ENCODE measurements at places on chromosomes 11 and 22.

- DNase-seq = no peak
Observed at GRCh38 chr11:57903441-57904123, 120.1 kb upstream of the OR9Q1 start.

GRCh38 chr11:61683961-61684869 lies 4.0 kb downstream of the DAGLA start:
- DNase-seq = no peak

GRCh38 chr11:118895093-118896039 lies 11.7 kb downstream of the CXCR5 start:
- no peak for DNase-seq

GRCh38 chr22:29473001-29473400 lies 7.0 kb upstream of the NEFH start:
- DNase-seq = no peak

DNA sequence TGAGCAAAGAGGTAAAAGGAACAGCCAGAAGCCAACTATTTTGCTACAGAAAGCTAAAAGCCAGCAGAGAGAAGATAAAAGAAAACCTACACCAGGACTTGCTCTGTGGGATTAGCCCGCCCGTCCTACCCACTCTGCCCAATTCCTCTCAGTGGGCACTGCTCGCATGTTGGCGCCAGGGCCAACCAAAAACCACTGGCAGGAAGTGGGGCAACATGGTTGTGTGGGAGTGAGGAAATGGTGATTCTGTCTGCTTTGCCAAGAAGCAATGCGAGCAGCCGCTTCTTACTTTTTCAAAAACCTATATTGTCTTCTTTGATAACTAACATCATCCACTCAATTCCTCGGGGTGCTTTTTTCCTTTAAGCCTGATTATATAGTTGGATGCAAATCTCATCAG lies 14.2 kb upstream of the APOA1 start:
- DNase-seq = no peak

GRCh38 chr11:44883277-44883676 lies 67.4 kb downstream of the TP53I11 start:
- DNase-seq = no peak

DNA sequence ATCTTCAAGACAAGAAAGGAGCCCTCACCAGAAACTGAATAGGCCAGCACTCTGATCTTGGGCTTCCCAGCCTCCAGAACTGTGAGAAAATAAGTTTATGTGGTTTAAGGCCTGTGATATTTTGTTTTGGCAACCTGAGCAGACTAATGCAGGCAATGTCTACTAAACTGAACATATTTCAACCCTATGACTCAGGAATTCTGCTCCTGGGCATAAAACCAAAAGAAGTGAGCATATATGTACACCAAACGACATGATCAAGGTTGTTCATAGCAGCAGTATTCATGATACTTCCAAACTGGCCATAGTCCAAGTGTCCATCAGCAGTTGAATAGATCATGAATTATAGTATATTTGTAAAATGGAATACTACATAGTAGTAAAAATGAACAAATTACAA lies 29.0 kb downstream of the CSNK2A3 start:
- DNase-seq = no peak

- DNase-seq = no peak
Observed at GRCh38 chr11:828506-829175, 922 bp downstream of the CRACR2B start.

DNA sequence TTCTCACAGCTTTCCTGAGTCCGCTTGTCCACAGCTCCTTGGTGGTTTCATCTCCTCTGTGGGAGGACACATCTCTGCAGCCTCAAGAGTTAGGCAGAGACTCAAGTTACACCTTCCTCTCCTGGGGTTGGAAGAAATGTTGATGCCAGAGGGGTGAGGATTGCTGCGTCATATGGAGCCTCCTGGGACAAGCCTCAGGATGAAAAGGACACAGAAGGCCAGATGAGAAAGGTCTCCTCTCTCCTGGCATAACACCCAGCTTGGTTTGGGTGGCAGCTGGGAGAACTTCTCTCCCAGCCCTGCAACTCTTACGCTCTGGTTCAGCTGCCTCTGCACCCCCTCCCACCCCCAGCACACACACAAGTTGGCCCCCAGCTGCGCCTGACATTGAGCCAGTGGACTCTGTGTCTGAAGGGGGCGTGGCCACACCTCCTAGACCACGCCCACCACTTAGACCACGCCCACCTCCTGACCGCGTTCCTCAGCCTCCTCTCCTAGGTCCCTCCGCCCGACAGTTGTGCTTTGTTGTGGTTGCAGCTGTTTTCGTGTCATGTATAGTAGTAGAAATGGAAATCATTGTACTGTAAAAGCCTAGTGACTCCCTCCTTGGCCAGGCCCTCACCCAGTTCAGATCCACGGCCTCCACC lies 11.7 kb downstream of the RASD2 start:
- DNase-seq = no peak

GRCh38 chr22:37126383-37126782 lies 16.9 kb upstream of the TMPRSS6 start:
- DNase-seq = no peak

DNA sequence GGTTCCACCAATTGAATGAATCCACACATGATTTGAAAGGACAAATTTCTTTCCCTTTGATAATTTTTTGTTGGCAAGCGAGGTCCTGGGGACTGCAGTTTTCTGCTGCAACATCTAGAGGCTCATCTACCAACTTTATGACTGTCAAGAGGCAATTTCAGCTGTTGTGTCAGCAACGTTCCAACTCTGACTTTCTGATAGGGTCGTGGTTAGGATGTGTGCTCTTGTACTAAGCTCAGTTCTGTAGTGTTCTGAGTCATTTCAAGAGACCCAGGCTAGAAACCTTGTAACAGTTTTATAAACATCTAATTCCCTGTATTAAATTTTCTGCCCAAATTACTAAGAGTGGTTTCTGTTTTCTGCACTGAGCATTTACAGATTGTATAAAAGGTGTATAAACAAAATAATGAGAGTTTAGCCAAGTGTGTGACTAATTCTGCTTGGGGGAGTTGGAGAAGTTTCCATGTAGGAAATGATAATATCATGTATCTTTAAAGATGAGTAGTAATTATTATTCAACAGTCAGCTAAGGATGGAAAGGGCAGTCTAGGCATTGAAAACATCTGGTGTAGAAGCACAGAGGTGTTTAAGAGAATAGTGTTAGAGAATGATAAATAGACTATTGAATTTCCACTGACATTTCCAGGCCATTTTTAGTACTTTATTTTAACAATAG lies 72.2 kb downstream of the RBMXL2 start:
- DNase-seq = no peak

GRCh38 chr11:116122697-116123472 lies 618.7 kb upstream of the CADM1 start:
- DNase-seq = no peak

DNA sequence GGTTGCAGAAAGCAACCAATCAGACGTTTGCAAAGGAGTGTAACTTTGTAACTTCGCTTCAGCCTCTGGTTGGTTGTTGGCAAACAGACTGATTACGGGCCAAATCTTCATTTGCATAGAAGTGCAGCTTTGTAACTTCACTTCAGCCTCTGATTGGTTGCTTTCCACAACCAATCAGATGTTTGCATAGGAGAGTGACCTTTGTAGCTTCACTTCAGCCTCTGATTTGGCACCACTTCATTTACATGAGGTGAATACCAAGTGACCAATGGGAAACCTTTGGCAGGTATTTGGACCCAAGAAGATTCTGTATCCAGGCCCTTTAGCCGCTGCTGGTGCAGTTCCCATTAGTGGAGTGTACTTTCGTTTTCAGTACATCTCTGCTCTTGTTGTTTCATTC lies 16.0 kb downstream of the USP47 start:
- no peak for DNase-seq

DNA sequence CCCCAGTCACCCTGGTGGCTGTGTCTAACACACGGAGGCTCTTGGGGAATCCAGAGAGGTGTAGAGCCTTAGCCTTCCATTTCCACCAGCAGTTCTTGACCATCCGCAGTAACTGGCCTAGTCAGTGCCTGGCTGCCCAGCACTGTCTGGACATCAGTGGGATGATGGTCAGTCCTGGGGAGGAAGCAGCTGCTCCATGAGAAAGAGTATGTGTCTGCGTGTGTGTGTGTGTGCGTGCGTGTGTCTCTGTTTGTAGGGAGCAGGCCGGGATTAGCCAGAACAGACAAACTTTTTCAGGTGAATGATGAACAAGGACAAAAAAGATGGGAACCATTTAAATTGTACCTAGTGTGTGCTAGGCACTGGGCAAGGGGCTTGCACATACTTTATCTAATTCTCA lies 109.3 kb upstream of the SYT13 start:
- no peak for DNase-seq

- DNase-seq = no peak
Observed at GRCh38 chr11:78742430-78742829, 167.8 kb upstream of the NARS2 start.

GRCh38 chr11:130731401-130731800 lies 184.9 kb downstream of the SNX19 start:
- DNase-seq = no peak

DNA sequence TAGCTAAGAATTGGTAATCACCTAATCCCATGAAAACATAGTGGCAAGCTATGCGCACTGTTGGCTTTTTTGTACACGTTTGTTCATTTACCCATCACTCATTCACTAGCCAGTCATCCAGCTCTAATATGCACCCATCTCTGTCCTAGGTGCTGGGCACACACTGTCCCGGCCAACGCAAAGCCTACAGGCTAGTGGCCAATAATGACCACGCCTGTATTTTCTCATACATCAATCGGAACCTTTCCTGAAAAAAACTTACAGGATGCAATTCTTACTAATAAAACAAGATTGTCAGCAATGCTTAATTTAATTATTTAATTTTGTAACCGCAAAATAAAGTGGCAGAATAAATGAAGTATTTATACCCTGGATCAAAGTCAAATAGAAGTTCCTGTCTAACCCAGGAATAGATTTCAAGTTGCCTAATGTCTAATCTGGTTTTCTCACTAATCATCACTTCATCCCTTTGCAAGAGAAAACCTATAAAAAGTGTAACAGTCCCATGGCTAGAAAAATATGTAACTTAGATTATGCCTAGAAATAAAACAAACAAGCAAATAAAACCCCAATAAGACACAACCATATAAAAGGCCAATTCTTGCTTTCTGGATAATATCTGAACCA lies 143.3 kb upstream of the BLID start:
- no peak for DNase-seq

DNA sequence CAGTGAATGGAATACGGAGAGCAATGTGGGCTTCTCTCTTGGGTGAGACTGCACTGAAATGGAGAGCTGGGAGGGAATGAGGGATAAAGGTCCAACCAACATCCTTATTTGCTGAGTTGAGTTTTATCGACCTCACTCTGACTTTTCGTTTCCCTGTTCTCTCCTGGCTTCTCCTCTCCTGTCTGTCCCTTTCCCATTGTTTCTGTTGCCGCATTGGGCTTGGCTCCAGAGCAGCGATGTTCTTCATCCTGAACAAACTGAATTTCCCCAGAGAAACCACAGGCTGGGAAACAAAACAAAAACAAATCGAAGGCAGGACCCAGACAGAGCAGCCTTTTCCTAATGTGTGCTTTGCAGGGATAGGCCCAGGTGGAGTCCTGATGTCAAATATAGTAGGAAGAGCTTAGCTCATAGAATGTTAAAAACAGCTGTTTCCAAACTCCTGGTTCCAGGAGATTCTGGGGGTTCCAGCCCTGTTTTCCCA lies 30.0 kb downstream of the MOV10L1 start:
- DNase-seq = no peak

All from NCI-H748 treated with DMSO at 0.1 percent for 48 hours (cell line).